ENCODE measurements at places on chromosomes 13 and 19.

GRCh38 chr19:44692379-44692721, 6.6 kb upstream of the CEACAM16 start:
- DNase-seq: no peak

GRCh38 chr13:40476175-40476958, 190.1 kb downstream of the FOXO1 start:
- DNase-seq: no peak

DNA sequence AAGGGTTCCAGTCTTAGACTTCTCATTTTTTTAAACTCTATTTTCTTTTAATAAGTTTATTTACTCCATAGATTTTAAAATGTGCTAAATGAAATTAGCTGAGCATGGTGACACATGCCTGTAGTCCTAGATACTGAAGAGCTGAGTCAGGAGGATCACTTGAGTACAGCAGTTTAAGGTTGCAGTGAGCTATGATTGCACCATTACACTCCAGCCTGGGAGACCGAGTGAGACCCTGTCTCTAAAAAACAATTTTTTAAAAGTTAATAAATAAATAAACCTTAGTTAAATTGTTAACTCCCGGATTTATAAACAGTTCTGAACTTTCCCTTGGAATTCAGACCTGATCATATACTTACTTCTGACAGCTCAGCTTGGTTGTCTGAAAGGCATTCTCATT, 32.5 kb downstream of the PCDH20 start:
- no peak for DNase-seq

GRCh38 chr19:43754253-43754502, 584 bp downstream of the SMG9 start:
- DNase-seq: no peak

DNA sequence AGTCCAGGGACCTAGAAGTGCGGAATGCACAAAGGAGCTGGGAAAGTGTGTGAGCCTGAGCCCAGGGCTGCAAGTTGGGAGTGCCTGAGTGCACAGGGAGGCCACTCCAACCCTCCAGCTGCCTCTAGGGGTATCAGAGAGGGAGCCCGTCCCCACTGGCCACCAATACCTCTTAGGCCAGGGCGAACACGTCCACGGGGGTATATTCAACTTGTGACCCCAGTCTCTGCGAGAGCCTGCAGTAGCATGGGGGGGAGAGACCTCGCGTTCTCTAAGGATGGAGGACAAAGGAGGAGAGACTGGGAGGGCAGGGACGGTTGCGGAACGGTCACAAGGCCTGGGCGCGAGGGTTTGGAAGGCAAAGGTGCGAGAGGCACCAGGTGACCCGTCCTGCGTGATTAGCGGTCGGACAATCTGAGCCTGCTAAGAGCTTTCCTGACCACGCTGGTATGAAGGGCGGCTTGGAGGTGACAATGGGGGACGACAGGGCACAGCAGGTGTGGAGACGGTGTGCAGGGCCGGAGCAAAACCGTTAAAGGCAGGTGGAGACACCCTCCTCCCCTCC, 676 bp downstream of the CD320 start:
- no peak for DNase-seq

DNA sequence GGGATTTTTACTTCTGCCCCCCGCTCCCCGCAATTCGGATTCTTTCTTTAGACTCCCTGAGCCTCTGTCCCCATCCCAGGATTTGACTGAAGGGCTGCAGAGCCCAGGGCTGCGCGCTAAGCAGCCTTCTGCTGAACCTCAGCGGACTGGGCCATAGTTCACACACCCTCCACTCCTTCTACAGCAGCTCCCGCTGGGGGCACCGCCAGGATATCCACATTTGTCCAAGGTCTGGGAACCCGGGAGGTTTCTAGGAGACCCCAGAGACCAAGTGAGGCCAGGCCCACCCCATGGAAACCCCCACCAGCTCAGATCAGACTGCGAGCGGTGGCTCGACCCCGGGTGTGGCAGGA, 463.3 kb downstream of the ITGBL1 start:
- DNase-seq: no peak

- no peak for DNase-seq
These were observed 27.1 kb downstream of the ONECUT3 start for GRCh38 chr19:1780272-1780958.

- DNase-seq: no peak
These were observed 7.3 kb downstream of the IGSF23 start for GRCh38 chr19:44620667-44621066.

- DNase-seq: no peak
These were observed 593.8 kb downstream of the OLFM4 start for GRCh38 chr13:53622456-53622855.

GRCh38 chr13:27926644-27927434, 7.0 kb downstream of the PDX1 start:
- no peak for DNase-seq

DNA sequence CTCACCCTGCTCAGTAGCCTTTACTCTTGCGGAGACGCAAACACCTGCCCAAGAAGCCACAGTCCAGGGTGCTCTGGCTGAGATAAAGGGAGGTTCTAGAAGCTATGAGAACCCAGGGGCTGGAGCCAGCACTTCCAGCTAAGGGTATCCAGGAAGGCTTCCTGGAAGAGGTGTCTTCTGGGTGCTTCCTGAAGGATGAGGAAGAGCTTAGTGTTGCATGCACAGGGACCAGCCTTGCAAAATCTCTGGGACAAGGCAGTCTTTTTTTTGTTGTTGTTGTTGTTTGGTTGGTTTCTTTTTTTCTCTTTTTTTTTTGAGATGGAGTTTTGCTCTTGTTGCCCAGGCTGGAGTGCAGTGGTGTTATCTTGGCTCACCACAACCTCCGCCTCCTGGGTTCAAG, 20.6 kb downstream of the MYBPC2 start:
- DNase-seq: no peak

DNA sequence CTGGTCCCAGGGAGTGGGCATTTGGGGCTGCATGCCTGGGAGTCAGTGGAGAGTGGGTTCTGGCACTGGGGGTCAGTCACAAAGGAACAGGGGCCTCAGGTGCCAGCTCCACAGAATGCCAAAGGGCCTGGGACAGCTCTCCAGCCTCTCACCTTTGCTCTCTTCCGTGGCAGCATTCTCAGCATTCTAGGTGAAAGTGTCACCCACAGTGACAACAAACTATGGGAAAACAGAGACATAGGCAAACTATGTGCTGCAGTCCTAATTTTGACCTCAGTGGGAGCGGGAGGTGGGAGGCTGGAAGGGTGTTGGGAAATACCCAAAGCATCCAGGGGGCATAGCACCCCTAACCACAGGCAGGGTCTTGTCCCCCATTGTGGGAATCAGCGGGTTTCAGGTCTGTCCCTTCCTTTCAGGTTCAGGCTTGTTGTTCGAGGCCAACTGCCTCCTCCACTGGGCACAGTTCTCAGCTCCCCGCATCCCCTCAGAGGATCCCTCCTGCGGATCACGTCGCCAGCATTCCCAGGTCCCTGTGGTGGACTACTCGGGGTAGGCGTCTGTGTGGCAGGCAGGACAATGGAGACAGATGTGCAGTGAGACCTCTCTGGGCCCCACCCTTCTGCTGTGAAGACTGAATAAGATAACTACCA, 52.4 kb downstream of the TSHZ3 start:
- no peak for DNase-seq

- no peak for DNase-seq
These were observed 720 bp upstream of the HNRNPL start for GRCh38 chr19:38850436-38850975.

- DNase-seq: no peak
These were observed 30.7 kb downstream of the HTR2A start for GRCh38 chr13:46866150-46866549.

- DNase-seq: peak; percentile 12
These were observed 1.0 kb upstream of the KRI1 start for GRCh38 chr19:10566658-10567410.

GRCh38 chr19:22622901-22623840, 11.0 kb upstream of the ZNF492 start:
- no peak for DNase-seq

DNA sequence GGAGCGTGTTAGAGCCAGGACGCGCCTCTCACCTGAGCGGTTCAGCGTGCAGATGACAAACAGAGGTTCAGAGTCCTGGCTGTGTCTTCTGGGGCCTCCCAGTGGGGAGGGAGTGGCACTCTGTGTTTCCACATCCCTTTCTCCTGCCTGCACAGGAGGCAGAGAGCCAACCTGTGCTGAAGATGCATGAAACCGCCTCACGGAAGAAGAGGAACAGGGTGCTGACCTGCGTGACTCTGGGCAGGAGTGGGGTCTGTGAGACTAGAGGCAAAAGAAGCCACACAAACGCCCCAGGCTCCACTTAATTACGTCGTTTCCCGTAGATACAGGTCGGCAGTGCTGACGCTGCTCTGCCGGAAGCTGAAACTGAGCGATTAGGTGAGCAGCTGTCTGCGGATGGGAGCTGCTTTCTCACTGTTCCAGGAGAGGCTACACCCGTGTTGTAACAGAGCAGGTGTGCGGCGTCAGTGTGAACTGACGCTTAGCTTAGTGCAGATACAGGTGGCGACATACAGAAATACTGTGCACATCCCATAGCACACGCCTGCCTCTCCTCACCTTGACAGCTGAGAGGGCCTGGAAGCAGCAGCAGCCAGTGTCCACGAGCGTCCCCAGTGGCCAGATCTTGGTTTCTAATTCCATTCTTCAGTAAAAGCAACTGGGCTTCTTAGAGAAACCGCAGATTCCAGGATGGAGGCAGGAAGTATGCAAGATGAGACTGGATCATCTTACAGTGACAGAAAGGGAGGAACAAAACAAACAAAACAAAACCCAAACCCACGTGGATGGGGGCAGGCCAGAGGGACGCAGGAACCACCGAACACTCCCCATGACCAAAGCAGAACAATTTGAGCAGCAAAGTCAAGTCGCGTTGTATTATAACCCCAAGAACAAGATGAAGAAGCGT, 37.7 kb upstream of the MCF2L start:
- no peak for DNase-seq

DNA sequence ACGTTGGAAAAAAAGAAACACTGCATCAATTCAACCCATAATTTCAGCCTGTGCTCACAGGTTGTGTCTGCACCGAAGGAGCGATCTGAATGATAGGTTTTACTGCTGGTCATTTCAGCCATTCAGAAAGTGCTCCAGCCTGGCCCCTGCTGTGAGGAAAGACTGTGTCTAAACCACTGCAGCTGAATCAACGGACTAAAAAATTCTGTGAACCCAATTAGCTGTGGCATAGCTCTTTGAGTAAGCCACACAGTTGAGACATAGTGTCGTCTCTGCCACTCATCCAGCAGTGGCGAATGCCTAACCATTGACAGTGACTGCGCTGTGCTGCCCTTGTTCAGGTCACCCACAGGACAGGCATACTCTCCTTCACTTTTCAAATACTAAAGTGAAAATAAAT, 179.8 kb downstream of the COG6 start:
- no peak for DNase-seq

Data from activated CD4-positive, alpha-beta T cell treated with anti-CD3 and anti-CD28 coated beads, Interleukin-2, amount 50 U/mL, for 4 hours (primary cell).